ENCODE measurements at places on chromosomes 3 and 15. TPM values are rescaled to one million over a fixed set of nuclear protein-coding genes. Genes with fewer than 3 reads are reported as not detected.
A peak's percentile ranks its signal among the peaks of the same experiment; 100 is the strongest.

DNA sequence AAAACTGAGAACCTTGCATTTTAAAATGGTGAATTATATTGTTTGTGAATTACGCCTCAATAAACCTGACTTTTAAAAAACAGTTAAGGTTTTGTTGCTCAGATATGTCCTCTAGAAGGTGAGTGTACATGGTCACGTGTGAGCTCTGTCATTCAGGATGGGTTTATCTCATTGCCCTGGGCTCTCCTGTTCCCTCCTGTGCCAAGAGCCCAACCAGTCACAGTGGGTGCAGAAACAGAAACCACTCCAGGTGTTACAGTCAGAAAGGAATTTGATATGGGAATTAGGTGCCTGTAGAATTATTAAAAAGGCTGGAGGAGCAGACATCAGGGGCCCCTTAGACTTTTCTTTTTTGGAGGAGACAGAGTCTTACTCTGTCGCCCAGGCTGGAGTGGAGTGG, 196.4 kb downstream of the STT3B start:
- peaks cover 20% of the 10 kb centered on the region for H3K4me1 ChIP-seq
- H3K36me3 ChIP-seq: no peaks in the 10 kb centered on the region
- no peak for DNase-seq
- H3K4me3 ChIP-seq: no peak overlapping the region
- H3K27ac ChIP-seq: no peak overlapping the region

DNA sequence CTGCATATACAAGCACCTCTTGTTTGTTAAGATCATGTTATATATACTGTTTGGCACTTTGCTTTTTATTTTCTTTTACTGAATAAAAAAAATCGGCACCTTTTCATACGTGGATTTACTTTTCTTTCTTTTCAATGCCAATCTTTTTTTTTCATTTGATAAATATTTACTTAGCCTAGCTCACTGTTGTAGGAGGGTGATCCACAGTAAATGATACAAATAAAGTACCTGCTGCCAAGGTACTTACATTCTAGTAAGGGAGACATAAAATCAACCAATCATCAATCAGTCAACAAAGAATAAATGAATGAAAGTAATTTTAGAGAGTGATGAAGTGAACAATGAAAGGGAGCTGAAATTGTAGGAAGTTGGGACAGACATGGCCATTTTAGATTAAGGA, 18.3 kb downstream of the GNB5 start:
- H3K4me1 ChIP-seq: peaks cover 14% of the 10 kb centered on the region
- DNase-seq: no peak
- no peak overlapping the region for H3K27ac ChIP-seq

Gene PYDC2
- not detected for total RNA-seq

GRCh38 chr3:112253301-112253971, 40.6 kb downstream of the SLC9C1 start:
- peaks cover 24% of the 10 kb centered on the region for H3K27me3 ChIP-seq
- DNase-seq: no peak
- H3K27ac ChIP-seq: no peak overlapping the region
- no peak overlapping the region for H3K4me3 ChIP-seq
- no peaks in the 10 kb centered on the region for H3K36me3 ChIP-seq

Gene HCLS1
- not detected for total RNA-seq

Gene GOLGA8T
- total RNA-seq: 0.94 TPM

Gene TAGLN3
- total RNA-seq: not detected

Gene VGLL3
- 587 TPM for total RNA-seq

- H3K27ac ChIP-seq: no peak overlapping the region
- no peaks in the 10 kb centered on the region for H3K4me1 ChIP-seq
- H3K27me3 ChIP-seq: no peaks in the 10 kb centered on the region
- DNase-seq: no peak
- H3K4me3 ChIP-seq: no peak overlapping the region
Measured at GRCh38 chr3:71641674-71642073, 58.1 kb upstream of the FOXP1 start.

Gene CHAC1
- total RNA-seq: 39.3 TPM

Gene CCR8
- not detected for total RNA-seq

GRCh38 chr3:123307064-123307463, 105.3 kb downstream of the SEC22A start:
- H3K4me3 ChIP-seq: no peak overlapping the region
- peaks cover 4% of the 10 kb centered on the region for H3K4me1 ChIP-seq
- DNase-seq: no peak
- H3K27ac ChIP-seq: no peak overlapping the region
- peaks cover 4% of the 10 kb centered on the region for H3K36me3 ChIP-seq
- peaks cover 21% of the 10 kb centered on the region for H3K27me3 ChIP-seq

DNA sequence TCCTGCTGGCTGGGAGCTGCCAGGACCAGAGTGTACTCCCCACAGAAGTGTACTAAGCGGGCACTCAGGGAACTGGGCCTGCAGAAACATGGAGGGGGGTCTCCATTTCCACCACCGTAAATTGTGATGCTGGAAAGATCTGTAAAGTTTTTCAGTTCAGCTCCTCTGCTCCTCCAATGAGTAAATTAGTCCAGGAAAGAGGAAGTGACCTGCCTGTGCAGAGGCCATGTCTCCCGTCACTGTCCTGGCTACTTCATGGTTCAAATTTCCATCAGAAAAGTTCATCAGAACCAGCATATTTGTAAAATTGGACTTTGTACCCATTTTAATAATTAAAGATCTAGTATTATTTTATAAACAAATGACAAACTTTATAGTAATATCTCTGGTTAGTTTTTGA, 226.7 kb upstream of the THBS1 start:
- H3K4me1 ChIP-seq: peaks cover 29% of the 10 kb centered on the region
- H3K27me3 ChIP-seq: no peaks in the 10 kb centered on the region
- H3K27ac ChIP-seq: no peak overlapping the region
- no peak overlapping the region for H3K4me3 ChIP-seq
- DNase-seq: no peak

GRCh38 chr15:51736751-51737521, 519 bp downstream of the LYSMD2 start:
- peaks cover 8% of the 10 kb centered on the region for H3K4me1 ChIP-seq
- no peak overlapping the region for H3K27ac ChIP-seq
- peaks cover 6% of the 10 kb centered on the region for H3K27me3 ChIP-seq

- H3K4me1 ChIP-seq: peaks cover 12% of the 10 kb centered on the region
- H3K4me3 ChIP-seq: no peak overlapping the region
- DNase-seq: no peak
- H3K27ac ChIP-seq: no peak overlapping the region
Measured at GRCh38 chr15:33159726-33160453, 34.6 kb downstream of the FMN1 start.

Gene GABRR3
- total RNA-seq: not detected

GRCh38 chr3:106542101-106542769, 673.4 kb upstream of the CBLB start:
- H3K36me3 ChIP-seq: no peaks in the 10 kb centered on the region
- no peak overlapping the region for H3K4me3 ChIP-seq
- H3K27me3 ChIP-seq: no peaks in the 10 kb centered on the region

DNA sequence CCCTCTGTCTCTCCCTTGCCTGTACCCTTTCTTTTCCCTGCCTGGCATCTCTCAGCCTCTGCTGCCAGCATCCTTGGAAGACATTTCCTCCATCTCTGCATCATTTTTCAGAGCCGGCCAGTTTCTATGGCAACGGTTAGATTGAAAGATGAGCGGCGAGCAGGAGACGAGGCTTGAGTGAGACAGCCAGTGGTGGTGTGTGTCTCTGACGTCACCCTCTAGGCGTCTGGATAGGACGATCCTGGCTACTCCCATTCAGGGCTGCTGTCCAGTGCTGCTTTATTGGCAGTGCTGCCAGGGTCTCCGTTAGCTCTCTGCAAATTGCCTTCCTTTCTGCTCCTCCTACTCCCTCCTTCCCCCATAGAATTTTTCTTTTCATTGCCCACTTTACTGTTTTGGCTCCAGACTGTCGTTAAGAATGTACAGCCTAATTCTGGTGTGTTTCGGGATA, 57.9 kb downstream of the TRAK1 start:
- no peak overlapping the region for H3K4me3 ChIP-seq
- no peaks in the 10 kb centered on the region for H3K27me3 ChIP-seq
- peaks cover 21% of the 10 kb centered on the region for H3K4me1 ChIP-seq
- no peak for DNase-seq
- H3K27ac ChIP-seq: no peak overlapping the region

DNA sequence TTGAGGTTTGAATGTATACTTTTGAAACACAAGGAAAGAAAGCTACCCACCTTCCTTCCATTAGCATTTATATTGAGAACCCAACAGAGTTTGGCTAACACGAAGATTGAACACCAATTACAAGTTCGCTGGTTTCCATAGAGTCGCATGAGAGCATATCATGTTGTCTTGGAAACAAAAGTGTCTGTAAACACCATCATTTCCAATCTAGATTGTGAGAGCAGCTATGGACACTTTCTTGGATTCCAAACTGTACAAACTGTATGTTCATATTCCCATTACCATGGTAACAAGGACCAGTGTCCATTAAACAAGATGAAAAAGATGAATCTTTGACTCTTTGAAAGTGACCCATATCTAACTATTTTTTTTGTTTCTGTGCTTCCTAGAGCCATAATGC, 529.9 kb upstream of the ROBO1 start:
- H3K36me3 ChIP-seq: no peaks in the 10 kb centered on the region
- H3K4me1 ChIP-seq: no peaks in the 10 kb centered on the region
- H3K4me3 ChIP-seq: no peak overlapping the region
- DNase-seq: no peak
- no peak overlapping the region for H3K27ac ChIP-seq

- no peaks in the 10 kb centered on the region for H3K36me3 ChIP-seq
- no peak for DNase-seq
- no peak overlapping the region for H3K27ac ChIP-seq
- H3K27me3 ChIP-seq: no peaks in the 10 kb centered on the region
- H3K4me1 ChIP-seq: peaks cover 22% of the 10 kb centered on the region
Measured at GRCh38 chr3:65004795-65005295, 317.0 kb upstream of the ADAMTS9 start.

Gene ST8SIA2
- 3.5 TPM for total RNA-seq

GRCh38 chr15:76191539-76192244, 119.6 kb downstream of the ETFA start:
- peaks cover 12% of the 10 kb centered on the region for H3K4me1 ChIP-seq
- no peak overlapping the region for H3K27ac ChIP-seq
- no peak for DNase-seq
- no peaks in the 10 kb centered on the region for H3K36me3 ChIP-seq
- no peak overlapping the region for H3K4me3 ChIP-seq
- H3K27me3 ChIP-seq: peaks cover 19% of the 10 kb centered on the region

GRCh38 chr3:132032959-132033358, 1.9 kb downstream of the CPNE4 start:
- peaks cover 64% of the 10 kb centered on the region for H3K27me3 ChIP-seq
- H3K27ac ChIP-seq: no peak overlapping the region
- no peaks in the 10 kb centered on the region for H3K36me3 ChIP-seq
- H3K4me1 ChIP-seq: peaks cover 5% of the 10 kb centered on the region
- no peak for DNase-seq
- H3K4me3 ChIP-seq: no peak overlapping the region

DNA sequence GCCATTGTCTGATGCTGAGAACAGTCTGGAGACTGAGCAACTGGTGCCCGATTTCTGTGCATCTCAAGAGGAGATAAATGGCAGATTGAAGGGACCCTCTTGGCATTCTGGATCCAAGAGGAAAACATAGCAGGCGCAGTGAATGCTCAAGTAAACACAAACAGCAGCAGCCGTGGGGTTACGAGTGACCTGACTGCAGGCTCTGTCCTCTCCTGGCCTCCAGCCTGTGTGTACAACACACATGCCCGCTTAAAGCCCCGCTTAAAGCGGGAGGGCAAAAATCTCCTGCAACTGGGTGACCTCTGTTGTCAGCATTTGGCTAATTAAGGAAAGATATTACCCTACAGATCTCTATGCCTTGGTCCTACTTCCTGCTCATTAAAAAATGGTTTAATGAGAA, 120.5 kb downstream of the GREM1 start:
- no peak overlapping the region for H3K27ac ChIP-seq
- H3K4me3 ChIP-seq: no peak overlapping the region
- H3K36me3 ChIP-seq: no peaks in the 10 kb centered on the region
- H3K27me3 ChIP-seq: no peaks in the 10 kb centered on the region
- no peak for DNase-seq

DNA sequence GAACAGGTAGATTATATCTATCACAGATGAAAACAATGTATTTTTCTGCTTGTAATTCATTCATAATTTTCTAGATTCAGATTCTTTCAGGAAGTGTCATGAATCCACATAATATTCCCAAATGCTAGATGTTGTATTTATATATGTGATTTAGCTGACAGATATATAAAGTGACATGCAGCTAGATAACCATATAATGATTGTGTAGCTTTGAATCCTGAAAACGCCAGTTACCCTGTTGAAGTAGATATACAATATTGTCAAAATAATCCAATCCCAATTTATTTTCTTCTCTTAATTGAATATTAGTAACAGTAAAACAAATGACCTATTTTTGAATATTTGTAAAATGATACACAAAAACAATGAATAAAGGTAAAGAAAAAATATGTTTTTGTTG, 738.4 kb downstream of the CADM2 start:
- DNase-seq: no peak
- no peaks in the 10 kb centered on the region for H3K36me3 ChIP-seq
- no peak overlapping the region for H3K4me3 ChIP-seq
- H3K27ac ChIP-seq: no peak overlapping the region

DNA sequence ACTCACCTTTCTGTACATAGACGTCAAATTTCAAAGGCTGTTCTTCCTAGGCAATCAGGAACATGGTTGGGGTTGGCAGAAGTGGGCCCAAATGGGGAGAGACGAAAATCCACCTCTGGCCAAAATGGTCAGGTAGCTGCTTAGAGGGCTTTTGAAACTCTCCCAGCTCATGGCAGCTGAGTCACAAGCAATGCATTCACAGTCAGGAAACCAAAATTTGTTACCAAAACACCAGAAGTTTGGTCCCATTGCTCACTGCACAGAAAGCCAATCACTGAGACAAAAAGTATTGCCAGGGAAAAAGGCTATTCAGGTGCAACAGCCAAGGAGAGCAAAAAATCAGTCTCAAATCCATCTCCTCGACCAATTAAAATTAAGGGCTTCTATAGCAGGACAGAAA, 539.6 kb upstream of the CCDC54 start:
- H3K27me3 ChIP-seq: no peaks in the 10 kb centered on the region
- peaks cover 3% of the 10 kb centered on the region for H3K36me3 ChIP-seq
- no peak overlapping the region for H3K4me3 ChIP-seq
- peaks cover 48% of the 10 kb centered on the region for H3K4me1 ChIP-seq
- DNase-seq: no peak
- no peak overlapping the region for H3K27ac ChIP-seq

DNA sequence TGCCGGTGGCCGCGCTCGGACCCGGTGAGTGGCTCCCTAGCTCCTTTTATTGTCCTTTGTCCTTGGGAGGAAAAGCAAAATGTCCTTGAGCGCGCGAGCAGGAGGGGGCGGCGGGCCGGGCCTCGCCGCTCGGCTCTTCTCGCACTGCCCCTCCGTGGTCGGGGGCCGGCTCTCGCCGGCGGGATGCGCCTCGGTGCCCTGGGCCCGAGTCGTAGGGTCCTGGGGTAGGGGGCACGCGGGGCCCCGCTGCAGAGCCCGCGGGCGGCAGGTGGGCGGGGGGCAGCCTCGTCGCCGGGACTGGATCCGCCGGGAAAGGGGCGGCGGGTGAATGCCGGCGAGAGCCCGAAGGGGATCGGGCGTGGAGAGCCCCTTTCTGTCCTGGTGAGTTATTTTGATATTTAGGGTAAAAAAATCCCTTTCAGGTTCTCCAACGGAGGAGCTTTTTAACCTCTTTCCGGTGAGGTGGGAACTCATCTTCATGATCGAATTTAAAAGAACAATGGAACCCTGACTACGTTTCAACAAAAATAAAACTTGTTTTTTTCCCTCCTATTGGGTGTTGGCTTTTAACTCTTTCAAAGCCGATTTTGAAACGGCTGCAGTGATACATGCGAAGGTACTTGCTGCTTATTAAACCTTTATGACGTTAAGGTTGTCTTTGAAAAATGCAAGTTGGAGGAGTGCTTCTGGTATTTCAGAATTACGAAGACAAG, 16.8 kb upstream of the CHD2 start:
- DNase-seq: no peak
- peaks cover 45% of the 10 kb centered on the region for H3K36me3 ChIP-seq
- peak overlapping the region; percentile 99 for H3K27ac ChIP-seq
- H3K4me3 ChIP-seq: peak overlapping the region; percentile 87
- no peaks in the 10 kb centered on the region for H3K27me3 ChIP-seq
- peaks cover 42% of the 10 kb centered on the region for H3K4me1 ChIP-seq

Gene RETNLB
- total RNA-seq: not detected

All from osteocyte (in vitro differentiated cells).